ENCODE measurements at places on chromosomes 5 and 9. TPM values are rescaled to one million over a fixed set of nuclear protein-coding genes. Genes with fewer than 3 reads are reported as not detected.

FOXD4 gene
- not detected for total RNA-seq

OR1N1 gene
- total RNA-seq = not detected

MAP1B gene
- 92.0 TPM for total RNA-seq

FOXD4L4 gene
- total RNA-seq = 0.35 TPM

IFNA14 gene
- total RNA-seq = not detected

GRCh38 chr9:73034962-73035361 is 82.1 kb upstream of the ALDH1A1 start:
- H3K4me3 ChIP-seq = no peak overlapping the region
- no peaks in the 10 kb centered on the region for H3K27me3 ChIP-seq
- no peaks in the 10 kb centered on the region for H3K36me3 ChIP-seq
- H3K27ac ChIP-seq = no peak overlapping the region
- DNase-seq = no peak

GRCh38 chr9:109118808-109119438 is 824 bp downstream of the TMEM245 start:
- peaks cover 5% of the 10 kb centered on the region for H3K4me1 ChIP-seq
- H3K4me3 ChIP-seq = peak overlapping the region; percentile 68

- no peaks in the 10 kb centered on the region for H3K4me1 ChIP-seq
- H3K27me3 ChIP-seq = no peaks in the 10 kb centered on the region
- H3K4me3 ChIP-seq = no peak overlapping the region
- no peak overlapping the region for H3K27ac ChIP-seq
- no peaks in the 10 kb centered on the region for H3K36me3 ChIP-seq
Measured at GRCh38 chr5:153630546-153630945, 140.1 kb downstream of the GRIA1 start.

- H3K4me3 ChIP-seq = no peak overlapping the region
- no peaks in the 10 kb centered on the region for H3K4me1 ChIP-seq
- H3K27ac ChIP-seq = no peak overlapping the region
- no peaks in the 10 kb centered on the region for H3K36me3 ChIP-seq
Measured at GRCh38 chr5:18740301-18740700, 1106.0 kb downstream of the TAF11L14 start.

- no peaks in the 10 kb centered on the region for H3K27me3 ChIP-seq
- H3K36me3 ChIP-seq = no peaks in the 10 kb centered on the region
- H3K27ac ChIP-seq = no peak overlapping the region
- no peak overlapping the region for H3K4me3 ChIP-seq
Measured at GRCh38 chr5:128300181-128300580, 216.6 kb downstream of the SLC12A2 start.

GRCh38 chr5:43193894-43194265 is 1.9 kb downstream of the NIM1K start:
- DNase-seq = no peak
- no peaks in the 10 kb centered on the region for H3K27me3 ChIP-seq
- no peak overlapping the region for H3K27ac ChIP-seq

GRCh38 chr9:36895744-36896260 is 138.3 kb downstream of the PAX5 start:
- no peak overlapping the region for H3K4me3 ChIP-seq
- H3K27me3 ChIP-seq = no peaks in the 10 kb centered on the region
- no peaks in the 10 kb centered on the region for H3K4me1 ChIP-seq
- no peak overlapping the region for H3K27ac ChIP-seq

DNA sequence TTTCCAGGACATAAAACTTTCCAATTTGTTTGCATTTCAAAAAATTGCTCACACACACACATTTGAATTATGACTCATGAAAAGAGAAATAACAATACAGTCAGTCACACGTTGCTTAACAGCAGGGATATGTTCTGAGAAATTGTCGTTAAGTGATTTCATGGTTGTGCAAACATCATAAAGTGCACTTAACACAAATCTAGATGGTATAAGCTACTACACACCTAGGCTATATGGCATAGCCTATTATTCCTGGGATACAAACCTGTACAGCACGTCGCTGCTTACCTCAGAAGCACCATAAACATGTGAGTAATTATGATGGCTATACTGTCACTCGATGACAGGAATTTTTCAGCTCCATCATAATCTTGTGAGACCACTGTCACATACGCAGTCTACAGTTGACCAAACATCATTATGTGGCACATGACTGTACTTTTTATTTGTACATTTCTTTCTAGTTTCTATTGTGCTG is 378.2 kb downstream of the ACTL7B start:
- no peaks in the 10 kb centered on the region for H3K27me3 ChIP-seq
- H3K27ac ChIP-seq = no peak overlapping the region
- no peak overlapping the region for H3K4me3 ChIP-seq
- DNase-seq = no peak
- no peaks in the 10 kb centered on the region for H3K4me1 ChIP-seq
- no peaks in the 10 kb centered on the region for H3K36me3 ChIP-seq

DNA sequence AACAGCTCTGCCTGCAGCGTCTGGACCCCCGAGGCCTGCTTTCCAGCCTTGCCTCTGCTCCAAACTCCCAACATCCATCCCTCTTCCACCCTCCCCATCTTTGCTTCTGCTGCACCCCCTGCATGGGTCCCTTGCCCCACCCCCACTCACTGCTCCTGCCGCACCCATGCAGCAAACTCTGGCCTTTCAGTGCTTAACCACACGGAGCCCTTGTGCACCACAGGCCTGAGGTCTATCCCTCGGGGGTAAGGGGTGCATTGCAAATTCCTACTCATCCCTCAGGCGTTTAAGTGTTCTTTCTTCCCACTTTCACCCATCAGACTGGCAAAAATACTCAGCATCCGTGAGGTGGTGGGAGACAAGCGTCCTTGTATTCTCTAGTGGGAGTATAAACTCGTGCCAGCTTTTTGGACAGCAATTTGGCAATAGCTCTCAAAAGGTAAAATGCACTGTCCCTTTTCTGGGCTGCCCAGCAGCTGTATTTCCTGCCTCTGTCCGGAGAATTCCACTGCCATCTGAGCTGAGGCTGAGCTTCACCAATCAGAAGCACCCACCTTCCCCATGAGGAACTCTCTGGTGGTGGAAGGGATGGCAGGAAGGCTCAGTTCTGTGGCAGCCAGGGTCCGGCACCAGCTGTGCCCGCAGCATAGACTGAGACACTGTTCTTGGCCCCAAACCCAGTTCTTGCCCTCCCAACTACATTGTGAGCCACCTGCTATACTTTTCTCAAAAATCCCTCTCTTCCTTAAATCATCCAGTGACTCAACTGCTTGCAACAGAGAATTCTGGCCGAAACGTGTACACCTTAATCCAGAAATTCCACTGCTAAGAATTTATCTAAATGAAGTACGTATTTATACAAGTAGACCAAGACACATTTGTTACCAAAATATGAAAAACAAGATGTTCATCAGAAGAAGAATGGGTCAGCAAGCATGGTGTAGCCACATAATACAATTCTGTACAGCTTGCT is 15.0 kb downstream of the PSMB7 start:
- no peaks in the 10 kb centered on the region for H3K27me3 ChIP-seq
- no peak overlapping the region for H3K4me3 ChIP-seq
- H3K27ac ChIP-seq = no peak overlapping the region
- no peaks in the 10 kb centered on the region for H3K36me3 ChIP-seq
- no peaks in the 10 kb centered on the region for H3K4me1 ChIP-seq
- DNase-seq = no peak

DNA sequence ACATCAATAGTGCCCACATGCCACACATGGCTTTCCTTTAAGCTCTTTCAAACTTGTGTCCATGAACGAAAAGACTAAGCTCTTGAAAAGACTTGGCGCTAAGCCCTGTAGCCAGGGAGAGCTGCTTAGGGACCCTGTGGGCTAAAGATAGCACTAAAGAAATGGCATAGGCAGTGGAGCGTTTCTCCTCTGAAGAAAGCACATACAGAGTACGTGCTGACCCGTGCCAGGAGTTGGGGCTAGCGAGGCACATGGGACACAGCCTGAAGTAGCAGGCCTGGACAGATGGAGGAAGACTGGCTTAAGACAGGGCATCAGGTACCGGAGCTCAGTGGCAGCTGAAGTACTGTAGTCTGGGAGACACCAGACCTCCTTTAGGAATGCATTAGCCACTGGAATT is 39.7 kb downstream of the ADGRV1 start:
- H3K4me1 ChIP-seq = no peaks in the 10 kb centered on the region
- no peak overlapping the region for H3K4me3 ChIP-seq
- DNase-seq = no peak
- H3K27ac ChIP-seq = no peak overlapping the region
- H3K36me3 ChIP-seq = no peaks in the 10 kb centered on the region
- no peaks in the 10 kb centered on the region for H3K27me3 ChIP-seq

GRCh38 chr9:120688758-120689157 is 25.5 kb downstream of the MEGF9 start:
- no peak for DNase-seq
- H3K36me3 ChIP-seq = no peaks in the 10 kb centered on the region
- H3K4me3 ChIP-seq = no peak overlapping the region

DNA sequence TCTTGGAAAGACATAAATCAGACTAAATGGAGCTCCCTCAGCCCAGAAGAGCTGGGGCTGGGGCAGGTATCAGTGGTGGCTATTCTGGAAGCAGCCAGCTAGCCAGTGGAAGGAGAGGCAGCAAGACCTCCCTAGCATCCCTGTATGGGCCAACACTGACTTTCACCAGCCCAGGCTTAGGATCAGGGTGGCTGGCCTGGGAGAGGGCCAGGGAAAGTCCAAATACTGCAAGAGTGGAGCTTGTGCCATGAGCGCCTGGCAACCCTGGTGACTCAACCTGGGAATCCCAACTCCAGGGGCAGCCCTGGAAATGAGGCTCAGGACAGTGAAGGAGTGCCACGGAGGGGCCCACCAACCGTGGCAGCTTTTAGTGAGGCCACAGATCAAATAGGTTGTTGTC is 7.6 kb upstream of the IRF1 start:
- no peak overlapping the region for H3K4me3 ChIP-seq
- H3K27ac ChIP-seq = peak overlapping the region; percentile 91

GRCh38 chr5:171422902-171423663 is 3.6 kb downstream of the FGF18 start:
- H3K36me3 ChIP-seq = no peaks in the 10 kb centered on the region
- H3K4me1 ChIP-seq = no peaks in the 10 kb centered on the region
- H3K4me3 ChIP-seq = no peak overlapping the region
- no peak overlapping the region for H3K27ac ChIP-seq

Measured in uterus (tissue), 4 donors.